ENCODE measurements at places on chromosomes 16 and 17.

GRCh38 chr16:23979982-23980381 is 144.2 kb downstream of the PRKCB start:
- no peak for DNase-seq

- DNase-seq: no peak
Observed at GRCh38 chr16:28923231-28923587, 1.8 kb downstream of the RABEP2 start.

DNA sequence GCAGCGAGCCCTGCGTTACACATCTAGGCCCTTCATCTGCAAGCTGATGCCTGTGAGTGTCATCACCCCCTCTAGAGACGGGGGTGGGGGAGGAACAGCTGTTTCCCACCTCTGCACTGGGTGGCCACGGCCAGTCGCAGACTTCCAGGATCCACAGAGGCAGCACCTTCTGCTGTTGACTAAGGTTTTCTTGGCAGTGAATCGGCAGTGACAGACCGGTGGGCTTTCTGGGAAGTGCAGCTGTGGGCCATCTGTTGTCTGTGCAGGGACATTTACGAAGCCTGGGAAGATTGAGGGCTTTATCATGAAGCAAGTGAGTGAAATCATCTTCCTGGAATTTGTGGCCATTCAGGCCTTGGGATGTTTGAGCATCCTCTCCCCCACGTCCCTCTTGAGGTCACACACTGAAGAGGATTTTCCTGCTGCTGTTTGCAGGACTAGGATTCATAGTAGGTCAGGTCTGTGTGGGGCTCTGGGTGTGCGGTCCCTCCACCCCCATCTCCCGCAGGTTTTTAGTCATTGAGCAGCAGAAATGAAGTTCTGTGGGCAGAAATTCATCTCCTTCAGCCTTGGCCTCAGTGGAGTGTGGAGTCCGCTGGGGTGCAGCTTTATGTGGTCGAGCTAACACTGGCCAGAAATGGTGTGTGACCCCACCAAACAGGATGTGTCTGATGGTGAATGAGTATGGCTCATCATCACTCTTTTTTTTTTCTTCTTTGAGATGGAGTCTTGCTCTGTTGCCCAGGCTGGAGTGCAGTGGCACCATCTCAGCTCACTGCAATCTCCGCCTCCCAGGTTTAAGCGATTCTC is 12.0 kb downstream of the PGS1 start:
- peak; percentile 34 for DNase-seq

GRCh38 chr16:84574191-84574590 is 43.7 kb downstream of the COTL1 start:
- no peak for DNase-seq

DNA sequence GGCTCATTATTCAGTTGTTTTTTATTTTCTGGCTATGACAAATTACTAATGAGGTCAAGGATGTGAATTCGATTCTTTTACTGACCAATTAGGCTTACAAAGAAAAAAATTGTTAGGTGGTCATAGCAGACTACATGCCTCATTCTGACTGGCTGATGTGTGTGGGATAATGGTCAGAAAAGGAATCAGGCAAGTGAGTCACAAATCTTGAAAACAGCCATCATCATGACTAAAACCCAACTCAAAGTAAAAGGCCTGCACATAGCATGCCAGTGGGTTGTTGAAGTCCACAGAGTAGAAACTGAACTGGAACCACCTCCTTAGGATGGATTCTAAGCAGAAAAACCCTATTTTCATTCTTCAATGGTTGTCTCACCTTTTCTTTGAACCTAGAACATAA is 8.6 kb downstream of the RPGRIP1L start:
- no peak for DNase-seq

- DNase-seq: no peak
Observed at GRCh38 chr17:78230252-78230962, 1.0 kb upstream of the TMEM235 start.

DNA sequence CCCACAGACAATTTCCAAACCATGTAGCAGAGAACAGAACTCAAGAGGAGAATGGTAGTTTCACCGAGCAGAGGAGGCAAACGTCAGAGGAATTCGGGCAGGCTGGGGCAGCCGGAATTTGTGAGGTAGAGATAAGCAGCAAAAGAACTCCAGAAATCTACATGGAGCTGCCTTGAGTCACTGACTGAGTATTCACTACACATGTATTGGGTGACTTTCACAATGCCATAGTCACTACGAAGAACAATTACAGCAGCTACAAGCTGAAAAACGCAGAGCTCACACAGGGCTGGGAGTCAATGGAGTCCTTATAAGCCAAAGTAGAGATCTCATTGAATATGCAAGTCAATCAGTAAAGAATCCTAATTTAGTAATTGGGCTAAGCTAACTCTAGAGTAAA is 13.4 kb downstream of the CMC2 start:
- DNase-seq: no peak

GRCh38 chr16:48321317-48322036 is 63.7 kb downstream of the SIAH1 start:
- DNase-seq: no peak

GRCh38 chr16:8375232-8375587 is 215.1 kb downstream of the TMEM114 start:
- DNase-seq: no peak

- DNase-seq: no peak
Observed at GRCh38 chr16:73526011-73526804, 478.3 kb upstream of the ZFHX3 start.

GRCh38 chr17:72775237-72775636 is 317.3 kb downstream of the SLC39A11 start:
- no peak for DNase-seq

GRCh38 chr17:78917451-78918275 is 7.5 kb downstream of the TIMP2 start:
- DNase-seq: peak; percentile 17

DNA sequence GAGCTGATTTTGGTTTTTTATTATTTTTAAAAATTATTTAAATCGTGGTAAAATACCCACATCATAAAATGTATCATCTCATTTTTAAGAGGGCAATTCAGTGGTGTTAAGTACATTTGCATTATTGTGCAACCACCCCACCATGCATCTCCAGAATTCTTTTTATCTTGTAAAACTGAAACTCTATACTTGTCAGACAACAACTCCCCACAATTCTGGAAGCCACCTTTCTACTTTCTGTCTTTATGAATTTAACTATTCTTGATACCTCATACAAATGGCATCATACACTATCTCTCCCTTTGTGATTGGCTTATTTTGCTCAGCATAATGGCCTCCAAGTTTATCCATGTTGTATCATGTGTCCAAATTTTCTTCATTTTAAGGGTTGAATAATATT is 97.9 kb downstream of the HS3ST3B1 start:
- no peak for DNase-seq

GRCh38 chr17:2749058-2749783 is at the start of gene CCDC92B:
Gene CCDC92B, minus strand, starts transcription at chr17:2749652. Its CDS starts 14,507 bp downstream, at chr17:2735145.
- no peak for DNase-seq

- no peak for DNase-seq
Observed at GRCh38 chr17:21171309-21171922, 42.5 kb downstream of the TMEM11 start.

DNA sequence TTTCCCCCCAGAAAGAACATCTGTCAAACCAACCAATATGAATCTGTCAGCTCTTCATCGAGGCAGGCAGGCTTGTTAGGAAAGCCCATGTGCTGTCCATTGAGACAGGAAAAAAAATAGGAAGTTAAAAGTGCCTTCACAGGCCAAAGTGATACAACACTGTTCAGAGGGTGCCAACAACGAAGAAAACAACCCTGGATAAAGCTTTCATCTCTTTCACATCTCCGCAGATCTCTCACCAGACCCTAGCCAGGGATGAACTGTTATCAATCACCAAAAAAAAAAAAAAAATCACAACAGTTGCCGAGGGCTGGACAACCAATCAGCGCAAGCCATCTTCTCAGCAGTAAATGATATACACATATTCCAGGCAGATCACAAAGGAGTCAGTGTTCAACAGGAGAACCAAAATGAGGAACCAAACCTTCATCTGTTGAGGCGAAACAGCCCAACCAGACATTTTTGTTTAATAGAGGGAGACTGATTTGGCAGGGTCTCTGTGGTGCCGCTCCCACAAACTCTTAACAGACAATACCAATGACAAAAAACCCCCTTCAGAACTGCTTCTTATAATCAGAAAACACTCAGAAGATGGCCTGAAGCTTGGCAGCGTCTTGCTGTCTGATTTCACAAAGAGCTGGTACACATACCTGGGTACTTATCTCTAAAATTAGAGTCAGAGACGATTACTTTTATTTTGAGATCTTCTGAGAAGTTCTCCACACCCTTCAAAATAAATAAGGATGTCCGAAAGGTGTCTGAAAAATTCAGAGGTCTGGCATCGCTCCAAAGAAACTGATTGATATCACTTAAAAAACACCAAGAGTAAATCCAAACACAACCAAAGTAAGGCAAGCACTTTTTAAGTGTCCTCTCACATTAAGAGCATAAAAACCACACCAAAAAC is 1.8 kb downstream of the MAP3K14 start:
- DNase-seq: no peak

DNA sequence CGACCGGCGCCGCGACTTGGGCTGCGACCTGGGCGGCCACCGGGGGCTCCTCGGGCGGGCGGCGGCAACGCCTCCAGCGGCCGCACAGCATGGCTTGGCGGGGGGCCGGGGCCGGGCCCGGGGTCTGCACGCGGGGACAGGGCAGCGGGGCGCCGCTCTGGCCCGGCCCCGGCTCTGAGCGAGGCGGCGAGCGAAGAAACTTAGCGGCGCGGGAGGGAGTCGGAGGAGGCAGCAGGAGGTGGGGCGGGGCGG is at the start of gene PLCD3:
Gene PLCD3 (minus strand): TSS at position 196 of the 252 bp plus-strand sequence. CDS start 105 bp downstream, at position 91.
- peak; percentile 88 for DNase-seq

GRCh38 chr17:70901870-70902269 is 732.5 kb downstream of the KCNJ2 start:
- DNase-seq: no peak

GRCh38 chr17:42536372-42537155 is 523 bp downstream of the NAGLU start:
- peak; percentile 92 for DNase-seq

DNA sequence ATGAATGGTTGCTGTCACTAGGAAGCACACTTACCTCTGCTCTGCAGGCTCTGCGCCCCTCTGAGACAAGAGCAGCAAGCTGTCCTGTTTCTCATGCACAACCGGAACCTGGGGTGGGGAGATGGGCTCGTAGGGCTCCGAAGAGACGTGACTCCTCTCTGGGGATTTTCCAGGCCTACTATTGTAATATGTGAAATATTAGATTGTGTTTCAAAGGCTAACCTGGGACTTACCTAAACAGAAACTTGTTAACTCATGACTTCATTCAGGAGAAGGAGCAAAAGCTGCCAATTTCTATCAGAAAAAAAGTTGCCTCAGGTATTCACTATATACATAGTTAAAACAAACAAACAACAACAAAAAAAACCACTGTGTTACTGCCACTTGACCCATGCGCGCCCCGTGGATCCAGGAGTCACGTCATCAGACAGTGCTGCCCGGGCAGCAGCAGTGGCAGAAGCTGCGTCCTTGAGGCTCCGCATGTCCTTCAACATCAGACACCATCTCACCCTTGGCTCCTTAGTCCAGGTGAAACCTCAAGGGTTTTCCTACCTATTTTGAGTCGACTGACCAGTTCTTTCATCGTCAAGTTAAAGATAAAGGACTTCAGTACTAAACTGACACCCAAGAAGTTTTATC is 49.3 kb downstream of the TTC19 start:
- DNase-seq: no peak

DNA sequence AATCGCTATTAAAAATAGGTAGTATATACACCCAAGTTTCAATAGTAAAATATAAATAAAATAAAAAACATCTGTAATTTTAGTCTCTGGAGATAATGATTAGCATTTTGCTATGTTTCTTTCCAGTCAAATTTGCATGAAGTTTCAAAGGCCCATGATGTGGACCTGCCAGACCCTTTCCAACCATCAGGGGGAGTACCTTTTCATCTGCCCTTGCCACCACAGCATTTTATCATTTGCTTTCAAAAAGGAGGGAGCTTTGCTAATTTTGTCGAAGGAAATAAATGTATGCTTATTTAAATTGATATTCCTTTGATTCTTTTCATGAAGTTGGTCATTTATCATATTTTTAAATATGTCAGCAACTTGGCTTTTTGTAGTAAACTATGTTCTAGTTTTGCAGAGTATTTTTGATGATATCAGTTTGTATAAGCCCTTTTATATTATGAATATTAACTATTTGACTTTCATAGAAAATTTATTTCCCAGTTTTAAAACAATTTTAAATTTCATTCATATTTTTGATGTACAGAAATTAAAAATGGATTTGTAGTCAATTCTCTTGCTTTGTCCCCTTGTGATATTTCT is 115.2 kb upstream of the NETO2 start:
- DNase-seq: no peak

DNA sequence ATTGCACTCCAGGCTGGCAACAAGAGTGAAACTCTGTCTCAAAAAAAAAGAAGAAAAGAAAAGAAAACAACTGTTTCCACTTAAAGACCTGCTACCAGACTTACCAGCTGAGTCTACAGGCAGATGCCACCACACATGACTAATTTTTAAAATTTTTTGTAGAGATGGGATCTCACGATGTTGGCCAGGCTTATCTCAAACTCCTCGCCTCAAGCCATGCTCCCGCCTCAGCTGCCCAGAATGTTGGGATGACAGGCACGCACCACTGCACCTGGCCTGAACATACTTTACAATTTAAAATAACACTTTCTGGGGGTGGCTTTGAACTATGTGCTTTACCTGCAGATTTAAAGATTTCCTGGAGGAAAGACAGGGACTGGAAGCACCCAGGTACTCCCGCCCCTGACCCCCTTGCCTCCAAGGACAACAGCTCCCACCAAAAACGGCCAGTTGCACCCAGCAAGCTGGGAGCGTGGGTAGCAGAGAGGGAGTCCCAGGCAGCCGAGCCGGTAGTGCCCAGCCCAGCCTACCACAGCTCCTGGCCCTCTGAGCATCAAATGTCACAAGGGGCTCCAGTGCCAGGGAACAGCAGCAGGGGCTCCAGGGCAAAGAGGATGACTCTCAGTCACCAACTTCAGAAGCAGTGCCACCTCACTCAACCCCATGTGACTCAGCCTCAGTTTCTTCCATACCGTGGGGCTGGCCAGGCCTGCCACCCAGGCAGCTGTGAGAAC is 262.9 kb downstream of the PARN start:
- no peak for DNase-seq

- DNase-seq: no peak
Observed at GRCh38 chr16:69929480-69929879, 21.7 kb upstream of the CLEC18A start.

- peak; percentile 30 for DNase-seq
Observed at GRCh38 chr16:867421-868385, 67.2 kb upstream of the GNG13 start.

DNA sequence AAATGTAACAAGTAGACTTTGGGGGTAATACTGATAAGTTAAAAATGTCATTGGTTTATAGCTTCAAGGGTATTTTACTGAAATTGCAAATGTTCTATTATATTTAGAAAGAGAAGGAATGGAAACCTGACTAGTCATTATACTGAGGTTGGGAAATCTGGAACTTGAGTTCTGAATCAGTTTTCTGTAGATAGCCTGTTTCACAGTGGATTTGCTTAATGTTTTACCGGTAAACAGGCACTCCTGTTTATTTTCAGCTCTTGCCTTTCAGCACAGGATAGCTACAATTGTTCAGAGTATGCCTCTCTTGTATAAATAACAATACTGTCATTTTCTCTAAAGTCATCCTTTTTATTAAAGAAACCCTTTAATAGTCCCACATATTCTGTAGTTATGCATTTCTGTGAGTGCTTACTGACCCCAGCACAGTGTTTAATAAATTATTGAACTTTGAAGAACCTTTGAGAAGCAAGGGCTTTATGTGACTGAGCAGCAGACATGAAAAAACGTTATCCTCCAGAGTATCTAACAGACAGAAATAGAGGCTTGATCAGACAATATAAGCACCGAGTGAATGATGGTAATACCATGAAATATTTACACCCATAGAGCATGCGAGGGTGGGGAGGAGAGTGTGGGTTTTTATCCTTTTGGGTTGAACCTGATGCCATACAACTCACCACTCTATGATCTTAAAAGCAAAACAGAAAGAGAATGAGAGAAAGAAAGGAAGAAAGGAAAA is 58.2 kb downstream of the FTO start:
- DNase-seq: no peak
